ENCODE measurements at places on chromosomes 16 and 17.
A peak's percentile ranks its signal among the peaks of the same experiment; 100 is the strongest.

GRCh38 chr17:65072660-65073071, 16.1 kb upstream of the GNA13 start:
- no peak for DNase-seq

DNA sequence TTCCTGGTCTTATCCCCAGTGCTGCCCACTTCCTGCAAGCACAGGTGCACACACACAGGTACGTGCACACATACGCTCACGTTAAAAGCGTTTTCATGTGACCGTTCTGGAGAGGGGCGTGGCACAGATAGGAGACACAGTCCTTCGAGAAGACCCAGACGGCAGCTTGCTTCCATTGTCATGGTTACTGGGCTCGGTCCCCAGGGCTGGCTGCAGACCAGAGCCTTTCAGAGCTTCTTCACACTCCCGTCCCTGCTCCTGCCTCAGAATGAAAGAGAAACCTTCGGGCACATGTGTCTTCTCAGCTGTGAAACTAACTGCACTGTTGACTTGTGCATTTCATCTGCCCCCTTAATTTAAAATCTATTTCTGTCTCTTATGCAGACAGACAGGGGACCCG, 154.2 kb downstream of the PITPNC1 start:
- DNase-seq: peak; percentile 18

- no peak for DNase-seq
Observed at GRCh38 chr16:46817961-46818360, 13.0 kb downstream of the C16orf87 start.

- DNase-seq: no peak
Observed at GRCh38 chr17:51347851-51348584, 87.7 kb downstream of the UTP18 start.

GRCh38 chr17:41334385-41335305, 16.0 kb downstream of the KRT33A start:
- no peak for DNase-seq

Measured in SHP77 (cell line).